ENCODE measurements at places on chromosomes 11 and 22.

DNA sequence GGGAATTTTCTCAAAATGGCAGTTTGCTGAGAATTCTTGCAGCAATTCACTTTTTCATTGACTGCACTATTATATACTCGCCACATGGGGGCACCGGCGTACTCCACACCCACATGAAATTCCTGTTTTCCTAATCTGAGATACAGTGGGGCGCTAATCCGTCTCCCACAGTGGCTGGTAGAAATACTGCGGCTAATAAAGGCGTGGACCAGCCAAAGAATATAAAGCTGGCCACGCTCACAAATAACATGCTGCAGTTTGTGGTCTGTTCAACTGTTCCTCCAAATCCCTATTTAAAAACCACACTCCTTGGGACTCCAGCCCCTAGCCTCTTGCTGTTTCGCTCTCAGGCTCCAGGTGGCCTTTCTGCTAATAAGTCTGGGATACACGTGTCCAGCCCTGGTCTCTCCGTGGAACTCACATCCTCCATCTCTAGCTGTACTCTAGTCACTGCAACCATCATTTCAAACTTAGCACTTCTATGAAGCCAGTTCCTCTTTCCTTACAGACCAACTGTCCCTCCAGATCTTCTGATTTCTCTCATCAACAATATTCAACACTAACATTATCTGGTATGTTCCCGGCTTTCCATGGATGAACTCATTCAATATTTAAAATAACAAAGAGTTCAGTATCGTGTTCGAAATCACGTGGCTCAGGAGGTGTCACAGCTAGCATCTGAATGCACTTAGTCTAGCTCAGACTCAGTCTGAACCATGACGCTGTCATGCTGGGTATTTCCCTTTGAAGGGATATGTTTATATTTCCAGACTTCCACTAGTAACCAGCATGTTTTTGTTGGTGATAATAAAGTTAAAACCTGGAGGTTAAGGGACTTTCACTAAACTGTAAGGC is 22.0 kb downstream of the TBRG1 start:
- peak; percentile 87 for DNase-seq

DNA sequence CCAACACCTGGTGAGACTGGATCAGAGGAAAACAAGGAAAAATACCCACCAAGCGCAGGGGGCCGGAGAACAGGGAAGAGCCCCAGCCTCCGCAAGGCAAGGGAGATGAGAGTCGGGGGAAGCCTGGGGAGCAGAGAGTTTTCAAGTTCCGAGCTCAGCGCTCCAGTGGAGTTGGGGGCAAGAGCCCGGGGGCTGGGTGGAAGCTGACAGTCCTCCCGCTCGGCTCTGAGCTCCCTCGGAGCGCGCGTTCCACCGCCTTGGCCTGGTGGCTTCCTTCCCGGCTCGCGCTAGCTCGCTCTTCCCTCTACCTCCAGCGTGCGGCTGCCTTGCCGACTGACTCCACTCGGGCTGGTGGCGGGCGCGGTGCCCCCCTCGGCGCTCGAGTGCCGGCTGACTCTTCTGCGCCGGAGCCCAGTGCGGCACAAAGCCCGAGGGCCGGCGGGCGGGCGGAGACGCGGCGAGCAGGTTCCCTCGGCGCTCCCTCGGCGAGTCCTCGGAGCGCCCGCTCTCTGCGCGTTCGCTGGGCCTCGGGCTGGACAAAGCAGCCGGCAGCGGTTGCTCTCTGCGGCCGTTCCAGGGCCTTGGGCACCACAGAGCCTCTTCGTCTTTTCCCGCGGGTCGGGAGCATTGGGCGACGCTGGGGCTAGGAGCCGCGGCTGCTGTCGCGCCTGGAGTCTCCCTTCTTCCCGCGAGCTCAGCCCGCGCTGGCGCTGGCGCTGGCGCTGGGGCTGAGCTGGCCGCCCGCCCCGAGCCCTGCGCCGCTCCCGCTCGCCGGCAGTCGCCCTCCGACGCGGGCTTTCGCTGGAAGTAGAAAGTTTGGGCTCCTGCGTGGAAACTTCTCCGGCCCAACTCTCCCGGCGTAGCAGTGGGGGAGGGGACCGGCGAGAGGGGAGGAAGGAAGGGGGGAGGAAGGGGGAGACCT is 1.0 kb downstream of the PAX6 start:
- no peak for DNase-seq

GRCh38 chr22:23833911-23834317 is 4.9 kb downstream of the DERL3 start:
- no peak for DNase-seq

DNA sequence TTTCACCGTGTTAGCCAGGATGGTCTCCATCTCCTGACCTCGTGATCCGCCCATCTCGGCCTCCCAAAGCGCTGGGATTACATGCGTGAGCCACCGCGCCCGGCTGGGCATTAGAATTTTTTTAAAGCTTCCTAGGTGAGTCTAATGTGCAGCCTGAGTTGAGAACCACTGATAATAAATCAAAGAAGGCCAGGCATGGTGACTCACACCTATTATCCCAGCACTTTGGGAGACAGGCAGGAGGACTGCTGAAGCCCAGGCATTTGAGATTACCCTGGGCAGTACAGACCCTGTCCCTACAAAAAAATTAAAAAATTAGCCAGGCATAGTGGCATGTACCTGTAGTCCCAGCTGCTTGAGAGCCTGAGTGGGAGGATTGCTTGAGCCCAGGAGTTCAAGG is 13.7 kb downstream of the MEI1 start:
- no peak for DNase-seq

GRCh38 chr11:130592056-130592455 is 143.6 kb downstream of the ADAMTS15 start:
- no peak for DNase-seq

- DNase-seq = no peak
These were observed 45.3 kb downstream of the SGSM3 start for GRCh38 chr22:40415531-40416266.

DNA sequence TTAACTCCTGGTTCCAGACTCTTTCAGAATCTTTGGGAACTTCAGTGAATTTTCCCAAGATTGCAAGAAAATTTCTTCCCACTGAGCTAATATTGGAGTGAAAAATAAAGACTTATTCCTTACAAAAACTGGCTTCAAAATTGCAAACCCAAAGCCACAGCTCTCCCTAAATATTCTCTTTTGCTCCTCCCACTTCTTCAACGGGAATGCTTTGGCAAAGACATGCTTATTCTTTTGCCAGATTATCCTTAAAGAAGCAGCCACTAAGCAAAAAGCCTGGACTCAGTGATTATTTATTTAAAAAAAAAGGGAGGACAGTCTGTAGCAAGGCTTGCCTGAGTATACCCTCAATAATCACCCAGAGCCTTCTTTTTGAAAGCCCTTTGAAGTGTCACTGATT is 902.4 kb upstream of the CCDC90B start:
- DNase-seq = peak; percentile 35
